ENCODE measurements at places on chromosomes 2 and 18.

GRCh38 chr2:72146347-72147302 is 1.0 kb downstream of the CYP26B1 start:
- peaks cover 70% of the 10 kb centered on the region for H3K4me1 ChIP-seq
- H3K4me3 ChIP-seq: peak overlapping the region; percentile 15
- peaks cover 93% of the 10 kb centered on the region for H3K27me3 ChIP-seq
- H3K27ac ChIP-seq: no peak overlapping the region

GRCh38 chr2:53516650-53517049 is 251.0 kb upstream of the CHAC2 start:
- H3K4me3 ChIP-seq: no peak overlapping the region
- DNase-seq: no peak
- H3K4me1 ChIP-seq: no peaks in the 10 kb centered on the region
- no peaks in the 10 kb centered on the region for H3K27me3 ChIP-seq

DNA sequence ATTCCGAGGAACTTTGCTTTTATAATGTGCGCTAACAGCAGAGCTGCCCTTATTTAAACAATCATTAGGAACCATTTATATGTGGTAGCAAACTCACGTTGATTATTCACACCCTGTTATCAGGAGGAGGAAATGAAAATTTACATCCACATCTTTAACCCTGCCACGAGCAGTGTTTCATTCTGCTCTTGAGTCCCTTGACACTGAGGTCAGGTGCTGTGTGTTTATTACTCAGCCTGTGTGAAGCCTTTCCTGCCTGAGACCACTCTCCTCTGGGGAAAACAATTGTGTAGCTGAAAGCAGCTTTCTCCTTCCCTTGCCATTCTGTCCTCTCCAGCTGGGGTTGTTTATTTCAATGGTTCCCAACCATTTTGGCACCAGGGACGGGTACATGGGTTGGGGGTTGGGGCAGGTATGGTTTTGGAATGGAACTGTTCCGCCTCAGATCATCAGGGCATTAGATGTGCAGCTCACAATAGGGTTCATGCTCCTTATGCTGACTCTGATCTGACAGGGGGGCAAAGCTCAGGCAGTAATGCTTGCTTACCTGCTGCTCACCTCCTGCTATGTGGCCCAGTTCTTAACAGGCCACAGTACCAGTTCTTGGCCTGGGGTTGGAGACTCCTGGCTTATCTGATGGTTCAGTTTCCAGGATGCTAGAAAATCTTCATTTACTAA is 651.1 kb downstream of the TDRD15 start:
- no peaks in the 10 kb centered on the region for H3K4me1 ChIP-seq
- no peaks in the 10 kb centered on the region for H3K36me3 ChIP-seq
- no peak for DNase-seq
- no peak overlapping the region for H3K4me3 ChIP-seq
- no peak overlapping the region for H3K27ac ChIP-seq

- no peak overlapping the region for H3K4me3 ChIP-seq
- H3K27me3 ChIP-seq: no peaks in the 10 kb centered on the region
- no peak for DNase-seq
- no peak overlapping the region for H3K27ac ChIP-seq
These were observed 291.3 kb upstream of the COL3A1 start for GRCh38 chr2:188682838-188683237.

DNA sequence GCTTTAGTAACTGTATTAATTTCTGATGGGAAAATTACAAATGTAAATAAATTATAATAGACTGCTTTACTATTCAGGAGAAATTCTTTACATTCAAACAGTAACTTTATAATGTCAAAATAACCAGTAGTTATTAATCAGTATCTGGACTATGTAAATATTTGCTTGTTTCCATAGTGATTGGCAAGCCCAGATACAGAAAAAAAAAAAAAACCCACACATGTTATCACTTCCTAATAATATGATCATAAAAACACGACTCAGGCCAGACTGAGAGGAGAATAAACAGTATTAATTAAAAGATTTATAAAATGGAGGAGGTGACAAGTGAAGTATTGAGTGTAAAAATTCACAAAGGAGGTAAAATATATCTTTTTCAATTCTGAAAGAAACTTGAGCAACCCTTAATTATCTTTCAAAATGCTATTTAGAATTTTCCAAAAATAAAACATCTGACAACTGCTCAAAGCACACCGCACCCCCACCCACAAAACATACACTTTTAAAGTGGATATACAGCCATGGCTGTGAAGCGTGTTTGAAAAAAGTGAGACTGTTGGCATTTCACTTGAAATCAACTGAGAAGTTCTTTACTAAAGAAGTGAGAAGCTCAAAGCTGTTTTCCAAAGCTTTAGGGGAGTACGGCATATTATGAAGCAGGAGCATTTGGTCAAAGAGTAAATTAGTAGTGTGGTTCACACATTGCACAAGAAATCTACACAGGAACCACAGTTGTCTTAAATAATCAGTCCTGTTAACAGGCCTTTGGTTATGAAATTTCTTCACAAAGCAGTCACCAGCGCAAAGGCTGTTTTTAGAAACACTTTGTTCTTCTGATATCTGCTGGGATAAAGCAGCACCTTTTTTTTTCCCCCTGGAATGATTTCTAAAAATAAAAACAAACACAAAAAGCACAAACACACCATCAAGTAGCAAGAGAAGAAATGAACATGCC is 475.8 kb downstream of the TXNL1 start:
- H3K4me1 ChIP-seq: no peaks in the 10 kb centered on the region
- peak; percentile 52 for DNase-seq
- no peak overlapping the region for H3K4me3 ChIP-seq
- peak overlapping the region; percentile 29 for H3K27ac ChIP-seq
- no peaks in the 10 kb centered on the region for H3K36me3 ChIP-seq

GRCh38 chr18:9441061-9441460 is 34.3 kb upstream of the RALBP1 start:
- no peaks in the 10 kb centered on the region for H3K27me3 ChIP-seq
- peaks cover 8% of the 10 kb centered on the region for H3K4me1 ChIP-seq
- no peaks in the 10 kb centered on the region for H3K36me3 ChIP-seq
- no peak overlapping the region for H3K27ac ChIP-seq
- no peak overlapping the region for H3K4me3 ChIP-seq

- H3K36me3 ChIP-seq: no peaks in the 10 kb centered on the region
- no peaks in the 10 kb centered on the region for H3K27me3 ChIP-seq
- no peak overlapping the region for H3K4me3 ChIP-seq
These were observed 12.6 kb upstream of the EIF2AK3 start for GRCh38 chr2:88639865-88640264.

DNA sequence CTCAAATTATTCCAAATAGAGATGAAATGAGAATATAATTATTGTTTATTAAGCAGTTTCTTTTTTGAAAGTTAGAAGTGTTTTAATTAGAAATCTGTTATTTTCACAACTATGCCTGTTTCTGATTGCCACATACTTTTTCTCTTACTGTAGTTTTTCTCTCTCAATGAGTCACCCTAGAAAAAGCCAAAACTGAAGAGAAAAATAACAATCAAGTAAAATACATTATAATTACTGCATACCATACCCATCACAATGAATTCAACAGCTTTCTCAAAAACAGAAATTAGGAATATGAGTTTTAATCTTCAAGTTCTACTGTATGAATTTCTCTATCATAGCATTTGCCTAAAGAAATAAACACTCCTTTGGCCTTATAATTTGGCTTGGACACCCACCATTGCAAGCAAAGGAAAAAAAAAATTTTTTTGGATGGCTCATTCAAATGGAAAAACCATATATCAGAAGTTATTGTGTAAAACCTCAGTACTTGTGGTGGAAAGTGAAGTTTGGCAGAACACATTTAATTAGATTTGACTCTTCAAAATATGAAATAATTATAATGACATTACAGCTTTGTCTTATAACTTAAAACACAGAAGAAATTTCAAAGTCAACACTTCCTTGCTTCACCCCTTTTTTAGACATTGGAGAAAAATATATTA is 138.5 kb downstream of the DYM start:
- H3K27ac ChIP-seq: no peak overlapping the region
- no peaks in the 10 kb centered on the region for H3K27me3 ChIP-seq
- no peak for DNase-seq
- no peaks in the 10 kb centered on the region for H3K4me1 ChIP-seq

DNA sequence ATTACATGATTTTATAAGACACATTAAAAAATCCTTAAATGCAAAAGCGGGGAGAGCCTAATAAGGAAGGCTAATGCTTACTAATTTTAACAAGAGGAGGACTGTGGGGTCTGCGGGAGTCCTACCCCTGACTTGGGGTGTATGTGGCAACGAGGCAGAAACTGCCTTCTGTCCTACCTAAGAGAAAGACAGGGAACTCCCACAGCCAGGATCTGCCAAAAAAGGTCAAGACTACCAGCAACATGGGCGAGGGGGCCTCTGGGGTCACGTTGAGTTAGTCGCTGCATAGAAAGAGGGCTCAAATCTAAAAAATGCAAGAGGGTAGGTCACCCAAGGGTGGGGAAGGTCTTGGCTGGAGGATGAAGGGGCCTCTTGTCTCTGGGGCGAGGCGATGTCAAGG is 529 bp upstream of the AMER3 start:
- H3K27me3 ChIP-seq: peaks cover 12% of the 10 kb centered on the region
- DNase-seq: no peak
- no peak overlapping the region for H3K4me3 ChIP-seq
- no peak overlapping the region for H3K27ac ChIP-seq
- H3K4me1 ChIP-seq: peaks cover 4% of the 10 kb centered on the region
- H3K36me3 ChIP-seq: no peaks in the 10 kb centered on the region

DNA sequence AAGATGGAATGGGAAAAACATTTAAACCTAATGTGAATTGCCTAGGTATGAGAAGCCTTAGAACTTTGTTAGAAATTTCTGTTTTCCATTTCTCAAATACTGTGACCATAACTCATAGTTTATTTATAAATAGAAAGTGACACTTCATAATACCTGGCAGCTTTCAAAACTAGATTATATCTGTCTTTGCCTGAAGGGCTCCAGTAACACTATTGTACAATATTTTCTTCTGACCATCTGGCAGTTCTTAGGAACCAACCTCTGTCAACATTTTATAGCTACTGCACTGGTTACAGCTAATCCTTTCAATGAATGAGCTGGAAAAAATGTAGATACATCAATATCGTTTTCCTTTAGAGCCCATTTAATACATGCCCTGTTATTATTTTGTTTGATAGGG is 237.4 kb downstream of the CAMKMT start:
- no peaks in the 10 kb centered on the region for H3K4me1 ChIP-seq
- H3K27me3 ChIP-seq: no peaks in the 10 kb centered on the region
- no peaks in the 10 kb centered on the region for H3K36me3 ChIP-seq
- no peak overlapping the region for H3K4me3 ChIP-seq
- no peak overlapping the region for H3K27ac ChIP-seq
- DNase-seq: no peak

DNA sequence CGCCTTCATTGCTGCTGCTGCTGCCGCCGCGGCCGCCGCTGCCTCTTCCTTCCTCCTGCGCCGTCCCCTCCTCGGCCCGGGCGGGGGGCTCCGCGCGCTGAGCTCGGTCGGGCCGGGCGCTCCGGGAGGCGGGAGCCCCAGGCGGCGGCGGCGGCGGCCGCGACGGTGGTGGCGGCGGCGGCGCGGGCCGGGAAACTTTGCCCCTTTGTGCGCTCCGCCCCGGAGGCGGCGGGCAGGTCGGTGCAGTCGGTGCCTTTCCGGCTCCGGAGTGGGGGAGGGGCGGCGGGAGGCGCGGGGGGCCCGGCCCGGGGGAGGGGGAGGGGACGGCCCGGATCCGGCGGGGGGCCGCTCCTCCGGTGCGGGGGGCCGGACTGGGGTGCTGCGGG is 205 bp downstream of the TET3 start:
- DNase-seq: peak; percentile 81
- H3K36me3 ChIP-seq: peaks cover 4% of the 10 kb centered on the region
- H3K4me1 ChIP-seq: peaks cover 64% of the 10 kb centered on the region
- peak overlapping the region; percentile 36 for H3K4me3 ChIP-seq
- no peaks in the 10 kb centered on the region for H3K27me3 ChIP-seq
